ENCODE measurements at places on chromosomes 7 and 10.

DNA sequence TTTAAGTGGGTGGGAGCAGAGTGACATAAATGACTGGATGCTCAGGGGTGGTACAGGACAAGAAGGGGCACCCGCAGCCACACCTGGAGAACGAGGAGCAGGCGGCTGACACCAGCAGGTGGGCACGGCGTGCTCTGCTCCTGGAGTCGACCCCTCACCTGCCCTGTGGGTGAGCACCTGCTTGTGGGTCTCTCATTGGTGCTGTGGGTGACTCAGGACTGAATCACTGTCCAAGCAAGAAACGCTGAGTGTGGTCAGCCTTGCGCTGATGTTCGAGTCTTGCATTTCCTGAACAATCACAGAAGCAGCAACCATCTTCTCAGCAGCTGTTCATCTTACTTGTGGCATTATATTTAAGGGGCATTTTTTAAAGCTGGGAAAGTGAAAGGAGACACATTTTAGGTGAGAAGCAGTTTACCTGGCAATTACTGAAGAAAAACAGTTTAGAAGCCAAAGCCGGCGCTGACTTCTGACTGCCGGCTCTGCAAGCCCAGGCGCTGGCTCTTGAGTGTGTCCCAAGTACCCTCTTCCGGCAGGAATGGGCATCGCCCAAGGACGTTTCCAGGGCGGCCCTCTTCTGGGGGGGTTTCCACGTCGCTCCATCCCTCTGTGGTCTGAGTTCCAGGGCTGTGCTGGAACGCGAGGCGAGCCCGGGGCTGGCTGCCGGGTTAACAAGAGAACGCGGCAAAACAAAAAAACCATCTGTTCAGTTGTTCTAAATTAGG, 145.2 kb upstream of the PFKP start:
- DNase-seq: no peak

DNA sequence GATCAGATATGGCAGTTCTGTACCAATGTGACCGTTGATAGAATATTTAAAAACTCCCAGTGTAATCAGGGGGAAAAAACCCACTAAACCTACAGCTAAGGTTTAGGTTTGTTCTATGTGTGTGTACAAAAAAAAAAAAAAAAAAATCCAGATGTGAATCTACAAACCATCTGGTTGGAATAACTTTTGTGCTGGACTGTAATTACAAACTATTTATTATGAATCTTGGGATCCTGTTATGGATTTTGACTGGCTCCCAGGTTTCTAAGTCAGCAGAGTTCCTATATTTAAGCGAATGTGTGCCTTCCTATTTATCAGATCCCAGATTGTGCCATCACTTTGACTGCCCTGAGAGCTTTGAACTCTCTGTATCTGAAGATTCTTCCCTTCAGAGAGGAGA, 29.1 kb downstream of the BMPER start:
- no peak for DNase-seq

GRCh38 chr7:99737726-99738125, 2.7 kb upstream of the CYP3A7 start:
- no peak for DNase-seq

- no peak for DNase-seq
These were observed 913.9 kb upstream of the AUTS2 start for GRCh38 chr7:68684246-68684839.

DNA sequence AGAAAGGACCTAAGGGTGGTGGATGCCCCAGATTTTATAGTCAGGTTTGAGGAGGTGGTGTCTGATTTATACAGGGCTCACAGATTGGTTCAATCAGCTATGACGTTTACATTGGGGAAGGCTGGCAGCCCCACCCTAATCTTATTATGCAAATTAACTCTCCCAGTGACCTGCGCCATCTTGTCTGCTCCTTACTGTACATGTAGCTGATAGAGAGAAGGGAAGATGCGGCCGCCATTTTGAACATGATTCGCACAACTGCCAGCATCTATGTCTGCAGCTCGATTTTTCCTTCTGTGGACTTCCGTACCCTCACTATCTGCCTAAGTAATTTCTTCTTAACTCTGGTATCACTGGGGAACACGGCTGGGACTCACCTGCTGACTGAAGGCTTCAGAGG, 619.0 kb upstream of the DPP6 start:
- no peak for DNase-seq

DNA sequence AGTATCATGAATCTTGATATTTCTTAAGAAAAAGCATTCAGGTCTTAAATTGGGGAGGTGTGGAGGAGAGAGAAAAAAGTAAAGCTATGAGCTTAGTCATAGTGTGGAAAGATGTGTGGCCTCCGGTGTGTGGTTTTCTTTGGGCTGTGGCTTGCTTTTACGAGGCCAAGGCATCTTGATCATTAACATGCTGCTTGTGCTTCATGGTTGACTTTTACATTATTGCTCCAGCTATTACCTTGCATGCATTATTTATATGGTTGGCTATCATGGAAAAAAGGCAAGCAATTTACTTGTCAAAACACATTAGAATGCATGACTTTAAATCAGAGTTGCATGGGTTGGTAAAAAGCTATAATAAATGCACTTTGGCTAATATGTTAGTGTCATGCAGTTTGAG, 300.7 kb upstream of the ADARB2 start:
- DNase-seq: no peak

DNA sequence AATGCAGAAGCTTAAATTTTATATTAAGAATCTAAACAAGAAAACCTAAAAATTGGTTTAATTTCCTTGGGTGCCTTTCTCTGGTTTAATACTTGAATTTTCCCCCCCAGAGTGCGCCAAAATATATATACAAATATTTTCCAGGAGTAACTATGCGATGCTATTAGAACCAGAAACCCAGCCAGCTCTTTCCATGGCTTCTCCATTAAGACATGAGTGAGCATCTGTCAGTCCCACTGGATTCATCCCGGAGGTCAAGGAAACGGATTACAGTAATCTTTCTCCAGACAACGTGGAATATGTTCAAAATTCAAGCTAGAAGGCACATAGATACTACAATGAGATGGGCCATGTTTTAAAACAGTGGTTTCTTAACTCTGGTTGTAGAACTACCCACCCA, 148.8 kb downstream of the TAX1BP1 start:
- no peak for DNase-seq
